ENCODE measurements at places on chromosomes 5 and 9. TPM values are rescaled to one million over a fixed set of nuclear protein-coding genes. Genes with fewer than 3 reads are reported as not detected.

The SV2C gene
- not detected for total RNA-seq

The ZNF879 gene
- 2.2 TPM for total RNA-seq

The PCDHB4 gene
- not detected for total RNA-seq

The C9orf43 gene
- 0.62 TPM for total RNA-seq

The ZBED3 gene
- 0.49 TPM for total RNA-seq

The RNF145 gene
- 179 TPM for total RNA-seq

The CCDC192 gene
- total RNA-seq, result not detected

The FIBCD1 gene
- total RNA-seq, result not detected

The PCDHGB2 gene
- total RNA-seq, result 0.93 TPM

The HSD17B3 gene
- not detected for total RNA-seq

The ACTBL2 gene
- total RNA-seq, result not detected

- no peaks in the 10 kb centered on the region for H3K36me3 ChIP-seq
- H3K4me3 ChIP-seq, result no peak overlapping the region
- no peaks in the 10 kb centered on the region for H3K4me1 ChIP-seq
- H3K27me3 ChIP-seq, result peaks cover 9% of the 10 kb centered on the region
Measured at GRCh38 chr5:36507332-36507952, 99.0 kb upstream of the SLC1A3 start.

GRCh38 chr5:76732405-76733048 lies 16.6 kb downstream of the F2R start:
- H3K4me3 ChIP-seq, result no peak overlapping the region
- H3K4me1 ChIP-seq, result peaks cover 31% of the 10 kb centered on the region
- H3K27me3 ChIP-seq, result no peaks in the 10 kb centered on the region
- peak overlapping the region; percentile 53 for H3K27ac ChIP-seq
- H3K36me3 ChIP-seq, result peaks cover 34% of the 10 kb centered on the region

GRCh38 chr9:134374301-134375010 lies 48.2 kb downstream of the RXRA start:
- no peak for DNase-seq
- H3K4me1 ChIP-seq, result no peaks in the 10 kb centered on the region
- H3K4me3 ChIP-seq, result no peak overlapping the region
- H3K27me3 ChIP-seq, result peaks cover 3% of the 10 kb centered on the region
- H3K27ac ChIP-seq, result no peak overlapping the region
- no peaks in the 10 kb centered on the region for H3K36me3 ChIP-seq

- DNase-seq, result no peak
- no peaks in the 10 kb centered on the region for H3K4me1 ChIP-seq
- H3K4me3 ChIP-seq, result no peak overlapping the region
- no peaks in the 10 kb centered on the region for H3K27me3 ChIP-seq
Measured at GRCh38 chr5:109105631-109106267, 304.0 kb downstream of the PJA2 start.

- no peak for DNase-seq
- no peak overlapping the region for H3K4me3 ChIP-seq
- H3K27ac ChIP-seq, result no peak overlapping the region
- no peaks in the 10 kb centered on the region for H3K27me3 ChIP-seq
Measured at GRCh38 chr9:922731-923130, 53.7 kb upstream of the DMRT3 start.

- H3K4me1 ChIP-seq, result no peaks in the 10 kb centered on the region
- no peak overlapping the region for H3K27ac ChIP-seq
- no peaks in the 10 kb centered on the region for H3K36me3 ChIP-seq
- H3K27me3 ChIP-seq, result no peaks in the 10 kb centered on the region
- no peak overlapping the region for H3K4me3 ChIP-seq
- no peak for DNase-seq
Measured at GRCh38 chr5:117954331-117954730, 1034.0 kb downstream of the DTWD2 start.

GRCh38 chr5:68306361-68307014 lies 90.9 kb downstream of the PIK3R1 start:
- peaks cover 3% of the 10 kb centered on the region for H3K36me3 ChIP-seq
- H3K27ac ChIP-seq, result no peak overlapping the region
- peaks cover 19% of the 10 kb centered on the region for H3K27me3 ChIP-seq

- no peak for DNase-seq
- no peaks in the 10 kb centered on the region for H3K36me3 ChIP-seq
- H3K27ac ChIP-seq, result no peak overlapping the region
- H3K27me3 ChIP-seq, result no peaks in the 10 kb centered on the region
Measured at GRCh38 chr5:21159510-21160059, 1171.6 kb upstream of the CDH18 start.

DNA sequence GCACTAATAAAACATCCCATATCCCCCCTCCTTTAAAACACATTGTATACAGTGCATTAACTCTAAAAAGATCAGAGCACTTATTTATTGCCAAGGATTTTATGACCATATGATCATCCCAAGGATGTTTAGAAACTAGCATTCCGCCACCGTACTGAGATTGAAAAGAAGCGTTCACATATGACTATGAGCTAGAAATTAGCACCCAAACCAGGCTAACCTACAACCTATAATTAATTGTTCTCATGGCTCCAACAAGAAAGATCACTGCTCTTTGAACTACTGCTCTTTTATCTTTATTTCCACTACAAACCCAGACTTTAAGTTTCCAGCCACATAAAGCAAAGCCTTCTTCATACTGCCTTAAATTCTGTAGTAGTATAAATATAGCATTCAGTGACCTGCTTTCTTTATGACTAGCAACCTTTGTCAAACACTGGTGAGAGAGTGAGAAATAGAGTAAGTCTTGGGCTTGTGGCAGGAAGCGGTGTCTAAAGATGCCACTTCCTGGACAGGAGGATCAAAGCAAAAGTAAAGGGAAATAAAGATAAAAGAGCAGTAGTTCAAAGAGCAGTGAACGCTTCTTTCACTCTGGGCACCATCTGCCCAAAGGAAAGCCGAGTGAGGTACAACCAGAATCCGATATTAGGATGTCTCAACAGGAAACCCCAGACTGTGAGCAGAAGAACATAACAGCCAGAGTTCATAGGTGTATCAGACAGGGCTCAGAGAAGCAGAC lies 151.1 kb upstream of the ERCC6L2 start:
- H3K4me1 ChIP-seq, result peaks cover 41% of the 10 kb centered on the region
- H3K36me3 ChIP-seq, result peaks cover 13% of the 10 kb centered on the region
- peak overlapping the region; percentile 56 for H3K4me3 ChIP-seq
- H3K27ac ChIP-seq, result peak overlapping the region; percentile 79
- peak; percentile 77 for DNase-seq

DNA sequence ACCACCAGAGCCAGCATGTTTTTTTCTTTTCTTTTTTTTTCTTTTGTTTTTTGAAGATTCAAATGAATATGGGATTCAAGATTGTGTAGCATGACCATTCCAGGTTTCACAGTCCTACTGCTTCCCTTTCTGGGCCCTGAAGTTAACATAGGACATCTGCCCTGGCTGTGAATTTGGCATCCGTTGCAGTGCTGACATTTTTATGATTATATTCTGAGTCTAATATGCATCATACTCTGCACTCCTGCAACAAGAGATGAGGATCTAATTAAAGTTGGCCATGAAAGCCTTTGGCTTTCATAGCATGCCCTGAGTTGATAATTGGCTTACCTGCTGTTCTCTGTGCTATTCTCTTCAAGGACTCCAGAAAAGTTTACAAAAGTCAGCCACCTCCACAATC lies 29.8 kb downstream of the C5orf22 start:
- H3K27ac ChIP-seq, result no peak overlapping the region
- no peak for DNase-seq
- peaks cover 7% of the 10 kb centered on the region for H3K36me3 ChIP-seq
- H3K27me3 ChIP-seq, result no peaks in the 10 kb centered on the region

DNA sequence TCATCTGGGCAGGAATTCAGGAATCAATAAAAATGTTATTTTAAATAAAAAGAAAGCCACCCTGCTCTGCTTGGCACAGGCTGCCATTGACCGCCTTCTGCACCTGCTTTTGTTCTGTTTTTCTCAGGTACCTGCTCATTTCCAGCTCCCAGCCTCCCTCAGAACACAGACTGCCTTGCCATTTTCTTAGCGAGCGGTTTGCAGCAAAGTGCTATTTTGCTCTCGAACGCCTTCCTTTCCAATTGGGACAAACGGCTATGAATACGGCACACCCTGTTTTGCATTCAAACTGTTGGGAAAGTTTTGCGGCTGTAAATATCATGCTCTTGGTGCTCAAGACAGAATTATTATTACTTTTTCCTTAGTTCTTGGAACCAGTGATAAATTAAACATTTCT lies 25.1 kb upstream of the FCN1 start:
- no peaks in the 10 kb centered on the region for H3K27me3 ChIP-seq
- H3K4me3 ChIP-seq, result no peak overlapping the region
- H3K36me3 ChIP-seq, result no peaks in the 10 kb centered on the region
- H3K4me1 ChIP-seq, result no peaks in the 10 kb centered on the region
- no peak overlapping the region for H3K27ac ChIP-seq

DNA sequence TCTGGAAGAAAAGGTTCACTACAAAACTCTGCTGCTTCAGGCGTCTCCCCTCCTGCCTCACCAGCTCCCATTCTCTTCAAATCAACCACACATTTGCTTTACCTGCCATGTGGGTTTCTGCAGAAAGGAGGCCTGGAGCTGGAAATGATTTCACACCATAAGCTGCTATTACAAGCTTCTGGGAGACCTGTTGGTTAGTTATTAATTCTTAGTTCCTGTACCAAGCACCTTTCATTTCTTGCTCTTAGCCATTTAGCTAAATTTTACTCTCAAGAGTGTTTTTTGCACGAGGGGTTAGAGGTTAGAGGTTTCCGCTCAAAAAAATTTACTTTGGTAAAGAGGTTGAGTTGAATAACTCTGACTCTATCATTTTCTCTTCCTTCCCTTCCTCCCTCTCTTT lies 70.3 kb downstream of the MAP1B start:
- H3K27ac ChIP-seq, result no peak overlapping the region
- H3K4me1 ChIP-seq, result no peaks in the 10 kb centered on the region
- H3K4me3 ChIP-seq, result no peak overlapping the region
- no peaks in the 10 kb centered on the region for H3K36me3 ChIP-seq
- H3K27me3 ChIP-seq, result peaks cover 16% of the 10 kb centered on the region

DNA sequence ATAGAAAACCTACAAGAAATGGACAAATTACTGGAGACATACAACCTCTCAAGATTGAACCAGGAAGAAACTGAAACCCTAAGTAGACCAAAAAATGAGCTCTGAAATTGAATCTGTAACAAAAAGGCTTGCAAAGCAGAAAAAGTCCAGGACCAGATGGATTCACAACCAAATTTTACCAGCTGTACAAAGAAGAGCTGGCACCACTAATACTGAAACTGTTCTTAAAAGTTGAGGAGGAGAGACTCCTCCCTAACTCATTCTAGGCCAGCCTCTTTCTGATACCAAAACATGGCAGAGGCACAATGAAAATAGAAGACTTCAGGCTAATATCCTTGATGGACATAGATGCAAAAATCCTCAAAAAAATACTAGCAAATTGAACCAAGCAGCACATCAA lies 542.3 kb downstream of the CYLC2 start:
- DNase-seq, result no peak
- no peaks in the 10 kb centered on the region for H3K36me3 ChIP-seq
- no peaks in the 10 kb centered on the region for H3K27me3 ChIP-seq
- H3K4me1 ChIP-seq, result no peaks in the 10 kb centered on the region

DNA sequence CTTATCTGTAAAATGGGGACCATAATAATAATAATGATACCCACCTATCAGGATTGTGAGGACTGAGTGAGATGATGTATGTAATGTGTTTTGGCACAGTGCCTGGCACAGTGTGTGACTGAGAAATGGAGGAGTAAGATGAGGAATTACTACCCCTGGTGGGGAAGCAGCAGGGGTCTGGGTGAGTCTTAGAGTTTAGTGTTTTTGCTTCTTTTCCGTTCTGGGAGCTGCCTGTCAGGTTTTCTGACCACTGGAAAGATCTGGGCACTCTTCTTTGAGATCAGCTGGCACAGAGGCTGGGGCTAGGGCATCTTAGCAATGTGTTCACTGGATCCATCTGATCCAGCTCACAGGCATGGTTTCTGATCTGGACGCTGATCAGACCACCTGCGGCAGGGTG lies 8.5 kb downstream of the LCP2 start:
- peak overlapping the region; percentile 87 for H3K27ac ChIP-seq
- peak overlapping the region; percentile 82 for H3K4me3 ChIP-seq
- H3K4me1 ChIP-seq, result peaks cover 100% of the 10 kb centered on the region
- peaks cover 93% of the 10 kb centered on the region for H3K36me3 ChIP-seq
- H3K27me3 ChIP-seq, result no peaks in the 10 kb centered on the region

DNA sequence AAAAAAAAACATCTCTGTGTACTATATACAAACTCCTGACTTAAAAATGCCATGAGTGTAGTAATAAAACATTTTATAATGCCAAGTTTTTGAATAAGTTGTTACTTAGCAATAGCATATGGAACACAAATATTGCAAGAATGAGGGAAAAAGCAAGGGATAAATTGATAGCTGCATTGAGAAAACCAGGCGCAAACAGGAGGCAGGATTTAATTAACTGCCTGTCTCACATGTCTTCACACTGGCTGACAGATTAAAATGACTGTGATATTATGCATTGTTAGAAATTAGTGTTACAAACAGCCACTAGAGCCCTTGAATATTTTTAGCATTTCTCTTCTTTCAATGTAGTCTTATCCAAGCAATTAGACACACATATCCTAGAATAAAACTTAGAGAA lies 1817.5 kb upstream of the NUDT12 start:
- DNase-seq, result no peak
- H3K36me3 ChIP-seq, result no peaks in the 10 kb centered on the region
- H3K4me1 ChIP-seq, result no peaks in the 10 kb centered on the region
- no peak overlapping the region for H3K27ac ChIP-seq

GRCh38 chr9:35935755-35936509 lies 22.0 kb downstream of the OR2S2 start:
- DNase-seq, result no peak
- H3K4me1 ChIP-seq, result peaks cover 29% of the 10 kb centered on the region
- no peak overlapping the region for H3K4me3 ChIP-seq
- no peak overlapping the region for H3K27ac ChIP-seq

DNA sequence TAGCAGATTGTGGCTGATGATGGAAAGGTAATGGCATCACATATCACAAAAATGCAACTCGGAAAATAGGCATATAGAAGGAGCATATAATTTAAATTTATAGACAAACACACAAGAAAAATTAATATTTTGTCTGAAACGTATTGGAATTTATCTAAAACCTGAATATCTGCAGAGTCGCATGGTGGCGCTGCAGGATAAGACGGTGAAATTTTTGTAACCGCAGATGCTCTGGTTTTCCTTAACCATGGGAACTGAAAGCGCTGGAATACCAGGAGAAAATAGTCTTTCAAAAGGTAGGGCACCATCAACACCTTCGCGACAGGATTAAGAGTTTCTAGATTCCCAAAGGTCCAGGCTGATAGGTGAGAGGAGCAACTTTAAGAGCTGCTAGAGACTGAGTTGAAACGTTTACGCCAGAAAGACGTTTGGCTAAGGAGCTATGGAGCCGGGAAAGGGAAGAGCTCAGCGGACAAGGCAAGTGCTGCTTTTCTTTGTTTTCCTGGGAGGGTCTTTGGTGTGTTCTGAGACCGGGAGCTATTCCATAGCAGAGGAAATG lies 11.0 kb upstream of the PCDHB15 start:
- no peaks in the 10 kb centered on the region for H3K4me1 ChIP-seq
- H3K27ac ChIP-seq, result no peak overlapping the region
- DNase-seq, result no peak
- peaks cover 3% of the 10 kb centered on the region for H3K27me3 ChIP-seq

DNA sequence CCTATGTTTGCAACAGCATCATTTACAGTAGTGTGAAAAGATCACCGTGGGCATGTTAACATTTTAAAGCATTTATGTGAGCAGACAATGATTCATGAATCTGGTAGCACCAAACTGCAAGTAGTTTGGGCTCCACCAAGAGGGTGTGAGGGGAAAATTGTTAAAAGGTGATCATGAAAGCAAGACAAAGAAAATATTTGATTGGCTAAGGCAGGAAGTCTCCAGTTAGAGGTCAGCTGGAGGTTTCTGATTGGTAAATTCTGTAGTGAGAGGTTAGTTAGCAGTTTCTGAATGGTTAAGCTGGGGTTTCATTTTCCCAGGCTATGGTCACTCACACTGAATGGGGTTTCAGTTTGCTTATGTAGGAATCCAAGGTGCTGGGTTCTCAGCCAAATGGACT lies 13.5 kb upstream of the DRD1 start:
- no peak overlapping the region for H3K27ac ChIP-seq
- DNase-seq, result no peak
- H3K4me3 ChIP-seq, result no peak overlapping the region
- peaks cover 8% of the 10 kb centered on the region for H3K4me1 ChIP-seq
- no peaks in the 10 kb centered on the region for H3K36me3 ChIP-seq

Data from activated T-helper 1 cell treated with anti-CD3 and anti-CD28 coated beads, Interleukin-12 subunit alpha, Interleukin-12 subunit beta, Interleukin-2, Interleukin-4 antibody, amounts not matched to agents 30 ng/mL and 10 ng/mL and 1 ng/mL, durations not matched to agents 14 hours and 24 hours and 36 hours (primary cell).